Foreskin fibroblast (primary cell): ENCODE measurements at places on chromosomes 7 and 10.

GRCh38 chr10:110303681-110304080, 1.0 kb downstream of the SMNDC1 start:
- DNase-seq, result no peak

DNA sequence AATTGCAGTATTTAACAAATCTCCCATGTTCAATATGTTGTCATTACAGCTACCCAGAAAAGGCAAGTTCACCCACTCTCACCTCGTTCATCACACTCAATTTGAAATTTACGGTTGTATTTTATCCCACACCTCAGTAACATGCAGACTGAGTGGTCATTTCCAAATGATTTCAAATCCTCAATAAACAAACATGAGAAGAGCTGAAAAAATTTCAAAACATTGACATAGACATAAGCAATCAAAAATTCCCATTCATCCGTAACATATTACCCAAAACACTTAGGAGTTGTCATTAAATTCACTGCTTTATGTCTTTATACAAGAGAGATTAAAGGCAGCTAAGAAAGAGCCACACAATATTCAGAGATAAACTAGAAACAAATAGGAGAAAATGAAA, 61.7 kb upstream of the NEBL start:
- DNase-seq, result no peak

DNA sequence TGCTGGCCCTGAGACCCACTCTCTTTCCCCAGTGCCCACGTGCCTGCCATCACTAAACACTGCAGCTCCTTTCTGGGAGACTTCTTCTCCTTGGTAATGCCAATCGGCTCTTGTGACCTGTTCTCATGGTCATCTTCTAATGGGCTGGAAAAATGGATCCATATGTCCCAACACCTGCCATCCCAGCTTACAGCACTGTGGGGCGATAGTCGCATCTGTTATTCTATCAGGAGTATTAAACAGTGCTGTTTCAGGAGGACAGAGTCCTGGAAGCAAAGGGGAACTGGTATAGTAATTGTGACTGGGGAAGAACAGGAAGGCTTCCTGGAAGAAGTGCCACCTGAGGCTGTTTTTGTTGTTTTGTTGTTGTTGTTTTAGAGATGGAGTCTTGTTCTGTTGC, 411.2 kb downstream of the GLRX3 start:
- no peak for DNase-seq

DNA sequence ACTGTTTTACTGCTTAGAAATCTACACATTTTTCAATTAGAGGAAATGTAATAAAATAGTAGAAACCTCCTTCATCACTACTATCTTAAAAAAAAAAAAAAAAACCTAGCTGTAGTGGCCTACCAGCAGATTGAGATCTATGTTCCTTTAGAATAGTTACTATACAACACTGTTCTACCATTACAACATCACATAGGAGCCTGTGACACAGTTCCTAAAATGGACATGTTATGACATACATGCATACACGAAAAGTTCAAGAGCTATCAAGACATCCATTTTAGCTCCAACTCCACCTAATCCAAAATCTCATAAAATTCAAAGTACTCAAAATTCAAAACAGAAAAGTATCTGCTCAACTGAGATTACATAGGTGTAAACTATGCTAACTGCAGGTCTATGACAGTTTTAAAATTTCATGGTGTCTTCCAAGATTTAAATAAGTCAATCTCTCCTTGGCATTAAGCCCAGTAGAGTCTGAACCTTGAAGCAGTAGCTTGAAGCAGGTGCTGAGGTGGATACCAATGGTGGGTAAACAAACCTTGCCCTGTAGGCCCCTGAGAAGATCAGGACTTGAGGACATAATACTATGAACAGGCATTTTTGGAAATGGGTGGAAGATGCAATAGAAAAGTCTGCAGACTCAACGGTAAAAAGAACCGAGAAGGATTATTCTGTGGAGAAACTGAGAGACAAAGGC, 17.0 kb downstream of the CACUL1 start:
- DNase-seq, result no peak

DNA sequence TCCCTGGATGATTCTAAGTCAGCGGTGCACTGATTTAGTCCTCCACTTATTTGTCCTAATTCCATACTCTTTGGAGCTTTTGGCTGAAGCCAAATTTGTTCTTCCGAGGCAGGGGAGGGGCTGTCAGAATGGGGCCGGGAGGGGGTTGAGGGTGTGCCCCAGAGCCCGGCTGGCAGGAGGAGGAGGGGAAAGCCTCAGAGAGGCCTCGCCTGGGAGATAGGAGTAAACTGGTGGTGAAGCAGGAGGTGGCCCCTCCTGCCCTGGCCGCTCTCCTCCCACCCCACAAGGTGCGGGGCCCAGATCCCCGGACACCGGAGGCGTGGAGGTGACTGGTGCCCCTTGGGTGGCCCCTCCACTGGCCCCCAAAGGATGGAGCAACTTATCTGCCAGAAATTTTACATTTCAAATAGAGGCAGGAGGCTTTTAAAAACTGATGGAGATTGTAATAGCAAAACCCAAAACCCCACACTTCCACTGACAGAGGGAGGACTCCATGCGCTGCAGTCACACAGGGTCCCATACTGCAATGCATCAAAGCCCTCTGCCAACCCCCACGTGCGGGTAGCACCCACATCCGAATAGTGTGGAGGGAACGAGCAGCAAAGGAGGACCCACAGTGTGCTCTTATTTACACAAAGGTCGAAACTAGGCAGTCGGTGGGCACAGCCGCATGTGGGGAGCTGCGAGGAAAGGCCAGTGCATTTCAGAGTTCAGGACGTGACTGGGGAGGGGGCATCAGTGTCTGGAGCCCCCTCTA, 61.9 kb downstream of the CAMK2B start:
- no peak for DNase-seq

DNA sequence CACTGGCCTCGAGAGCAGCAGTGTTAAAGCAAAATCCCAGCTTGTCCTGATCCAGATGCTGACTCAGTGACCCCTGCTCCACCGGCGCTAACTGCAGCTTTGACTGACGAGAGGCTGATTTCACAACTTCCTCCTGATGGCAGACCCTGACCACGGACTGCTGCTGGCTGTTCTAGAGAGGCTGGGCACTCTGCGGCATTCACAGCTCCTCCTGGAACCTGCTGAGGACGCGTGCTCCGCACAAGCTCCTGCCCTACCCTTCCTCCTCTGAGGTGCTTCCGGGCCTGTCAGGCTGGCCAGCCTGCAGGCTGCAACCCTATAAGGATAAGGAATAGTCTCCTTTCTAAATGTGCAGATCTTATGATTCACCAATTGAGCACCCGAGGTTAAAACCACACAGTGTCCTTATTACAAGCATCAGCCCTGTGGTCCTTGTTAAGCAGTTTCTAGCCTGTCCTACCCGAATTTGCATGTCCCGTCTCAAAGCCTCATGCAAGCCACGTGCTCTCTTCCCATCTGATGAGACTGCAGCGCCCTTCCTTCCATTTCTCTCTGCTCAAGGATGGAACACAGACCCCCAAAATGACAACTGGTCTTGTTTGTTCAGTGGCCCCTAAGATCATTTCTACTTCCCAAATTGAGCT, 35.5 kb upstream of the NCAPG2 start:
- DNase-seq, result peak; percentile 87

DNA sequence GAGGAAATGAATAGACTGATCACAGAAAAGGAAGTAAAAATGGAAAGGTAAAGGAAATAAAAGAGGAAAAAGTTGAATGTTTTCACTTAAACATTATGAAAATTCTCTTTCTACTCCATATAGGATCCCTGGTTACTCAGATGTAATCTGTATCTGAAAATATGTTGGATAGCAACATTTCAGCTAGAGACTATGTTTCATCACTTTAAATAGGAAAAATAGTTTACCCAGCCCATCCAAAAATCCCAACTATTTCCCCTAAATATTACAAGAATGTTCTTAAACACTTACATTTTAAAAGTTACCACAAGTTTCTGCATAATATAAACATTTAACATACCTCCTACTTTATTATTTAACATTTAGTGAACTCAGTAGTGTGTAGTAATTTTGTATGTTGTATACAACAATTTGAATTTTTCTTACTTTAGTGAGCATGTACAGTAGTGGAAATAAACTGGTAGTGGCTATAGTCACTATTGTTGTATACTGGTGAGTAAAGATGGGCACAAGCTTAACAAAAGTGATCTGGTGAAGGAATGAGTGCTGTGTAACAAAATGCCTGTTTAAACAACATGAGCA, 27.1 kb downstream of the SLF2 start:
- no peak for DNase-seq

DNA sequence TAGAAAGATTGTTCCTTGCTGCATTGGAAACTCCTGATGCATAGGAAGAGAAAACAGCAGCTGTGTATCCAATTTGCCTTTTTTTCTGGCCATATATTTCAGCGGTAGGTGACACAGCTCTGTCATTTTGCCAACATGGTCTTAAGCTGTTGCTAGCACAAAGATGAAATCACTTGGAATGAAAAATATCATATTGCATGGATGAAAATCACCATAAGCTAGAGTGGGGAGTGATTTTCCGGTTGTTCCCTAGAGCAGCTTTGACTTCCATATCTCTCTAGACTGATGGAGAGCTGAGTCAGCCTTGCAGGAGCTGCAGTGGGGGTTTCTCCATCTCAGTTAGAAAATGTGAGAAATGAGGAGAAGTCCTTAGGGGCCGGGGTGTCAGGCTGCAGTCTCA, 38.3 kb upstream of the BTBD16 start:
- DNase-seq, result peak; percentile 24

DNA sequence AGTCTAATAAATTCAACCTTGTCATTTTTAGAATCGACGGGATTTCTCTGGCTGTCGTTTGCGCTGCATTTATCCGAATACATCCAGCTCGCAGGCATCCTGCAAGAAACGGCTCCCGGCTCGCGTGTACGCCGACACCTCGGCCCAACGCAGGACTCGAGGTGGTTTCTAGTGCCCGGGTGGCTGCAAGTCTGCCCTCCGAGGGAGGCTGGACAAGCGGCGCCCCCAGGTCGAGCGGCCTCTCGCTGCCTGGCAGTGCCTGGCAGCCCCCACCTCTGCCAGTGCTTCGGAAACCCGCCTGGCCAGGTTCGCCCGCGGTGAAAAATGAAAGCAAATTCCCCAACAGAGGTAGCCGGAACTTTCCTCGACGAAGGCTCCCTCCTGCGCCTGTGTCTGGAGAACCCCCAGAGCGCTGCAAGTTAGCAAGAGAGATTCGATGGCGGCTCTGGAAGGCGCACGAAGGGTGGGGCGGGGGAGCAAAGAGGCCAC, 5.7 kb upstream of the ZNF503 start:
- no peak for DNase-seq

DNA sequence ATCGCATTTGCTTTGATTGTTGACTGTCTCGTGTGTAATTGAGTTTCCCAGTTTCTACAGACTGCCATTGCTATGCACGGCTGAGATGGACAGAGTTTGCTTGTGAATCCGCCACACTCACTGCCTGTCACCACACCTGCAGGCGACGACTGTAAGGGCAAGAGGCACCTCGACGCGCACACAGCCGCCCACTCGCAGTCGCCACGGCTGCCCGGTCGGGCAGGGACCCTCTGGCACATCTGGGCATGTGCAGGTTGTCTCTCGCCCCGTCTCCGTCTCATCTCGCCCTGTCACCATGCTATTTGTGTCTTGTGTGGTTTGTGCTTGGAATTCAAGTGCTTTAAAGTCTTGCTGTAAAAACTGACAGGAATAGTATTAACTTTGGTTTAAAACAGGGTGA, 17.5 kb downstream of the SUN1 start:
- no peak for DNase-seq

DNA sequence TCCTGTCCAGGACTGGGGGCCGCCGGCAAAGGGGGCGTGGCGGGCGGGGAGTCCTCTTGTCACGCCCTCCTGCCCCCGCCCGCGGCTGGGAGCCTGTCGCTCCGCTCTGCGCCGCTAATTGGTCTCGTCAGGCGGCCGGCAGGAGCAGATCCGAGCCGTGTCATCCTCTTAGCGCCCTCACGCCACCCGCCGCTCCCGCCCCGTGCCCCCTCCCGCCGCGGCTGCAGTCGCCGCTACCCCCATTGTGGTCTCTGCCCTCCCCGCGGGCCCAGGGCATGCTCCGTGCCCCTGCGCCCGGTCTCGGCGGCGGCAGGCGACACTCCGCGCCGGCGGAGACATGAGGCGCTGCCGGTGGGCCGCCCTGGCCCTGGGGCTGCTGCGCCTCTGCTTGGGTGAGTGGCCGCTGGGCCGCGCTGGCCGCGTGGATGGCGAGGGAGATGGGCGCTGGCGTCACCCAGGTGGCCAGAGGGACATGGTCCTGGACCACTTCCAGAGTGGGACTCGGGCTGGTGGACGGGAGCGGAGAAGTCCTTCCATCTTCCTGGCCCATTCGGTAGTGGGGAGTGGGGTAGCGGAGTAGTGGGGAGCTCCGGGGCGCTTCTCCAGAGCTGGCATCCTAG, at the start of gene CDHR1:
TSS of gene CDHR1 (plus strand) at position 114 of the 620 bp plus-strand sequence. CDS start at position 338, 224 bp downstream.
- peak; percentile 36 for DNase-seq

DNA sequence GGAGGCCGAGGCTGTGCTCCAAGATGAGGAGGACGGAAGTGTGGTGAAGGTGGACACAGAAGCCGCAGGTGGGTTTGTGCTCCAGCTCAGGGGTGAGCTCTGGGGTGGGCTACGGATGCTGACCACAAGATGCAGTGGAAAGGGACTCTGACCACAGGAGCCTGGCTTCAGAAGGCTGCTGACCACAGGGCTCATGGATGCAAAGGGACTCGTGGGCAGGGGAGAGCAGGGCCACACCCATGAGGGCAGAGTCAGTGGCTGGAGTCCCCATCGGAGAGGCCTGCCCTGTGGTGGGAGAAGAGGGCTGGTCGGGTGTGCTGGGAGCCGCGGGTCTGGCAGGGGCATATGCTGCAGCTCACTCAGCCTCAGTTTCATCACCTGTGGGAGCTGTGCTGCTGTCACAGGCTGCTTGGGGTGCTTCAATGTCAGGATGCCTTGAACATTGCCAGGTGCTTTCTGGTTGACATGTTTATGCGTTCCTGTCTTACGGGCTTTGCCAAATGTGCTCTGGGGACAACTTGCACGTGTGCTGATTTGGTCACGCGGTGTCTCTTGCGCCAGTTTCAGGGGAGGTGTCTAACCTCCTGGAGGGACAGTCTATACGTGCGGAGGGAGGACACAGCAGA, 13.7 kb downstream of the SCART1 start:
- DNase-seq, result no peak

GRCh38 chr10:29495366-29495765, 139.4 kb downstream of the SVIL start:
- no peak for DNase-seq

DNA sequence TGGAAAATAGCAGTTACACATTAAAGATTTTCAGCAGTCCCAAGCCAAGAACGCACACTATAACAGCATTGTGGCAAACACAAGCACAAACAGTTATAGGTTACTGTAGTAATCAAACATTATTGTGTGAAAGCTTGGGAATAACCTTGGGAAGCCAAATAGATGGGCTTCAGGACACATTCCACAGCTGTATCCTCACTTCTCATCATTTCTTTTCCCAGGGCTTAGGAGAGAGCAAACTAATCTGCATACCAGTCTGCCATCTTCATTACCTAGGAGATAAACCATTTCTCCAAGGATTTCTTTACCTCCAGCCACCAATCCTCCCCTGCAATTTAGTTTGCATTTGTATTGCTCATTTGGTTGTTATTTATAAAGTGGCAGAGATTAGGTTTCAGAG, 352.4 kb downstream of the SH2D4B start:
- DNase-seq, result no peak

GRCh38 chr10:104472505-104472904, 118.9 kb downstream of the CFAP58 start:
- peak; percentile 54 for DNase-seq

GRCh38 chr10:121087688-121088087, 236.5 kb downstream of the WDR11 start:
- DNase-seq, result no peak
